ENCODE measurements at places on chromosomes 7 and 10.

DNA sequence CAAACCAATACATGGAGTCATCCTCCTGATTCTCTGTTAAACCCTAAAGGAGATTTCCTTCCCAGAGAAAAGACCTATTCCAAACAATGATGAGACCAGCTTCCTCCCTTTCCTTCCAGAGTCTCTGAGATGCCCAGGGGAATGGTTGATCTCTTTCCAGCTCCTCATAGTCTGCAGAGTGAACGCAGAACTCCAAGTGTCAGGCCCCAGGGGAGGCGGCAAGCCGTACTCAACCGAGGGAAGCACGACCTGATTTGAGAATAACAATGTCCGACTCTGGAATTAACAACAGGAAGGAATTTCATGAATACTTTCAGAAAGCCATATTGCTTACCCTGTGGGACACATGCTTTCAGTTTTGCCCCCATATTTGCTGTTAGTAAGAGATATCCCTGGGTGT, 241.7 kb upstream of the GLI3 start:
- DNase-seq = no peak

DNA sequence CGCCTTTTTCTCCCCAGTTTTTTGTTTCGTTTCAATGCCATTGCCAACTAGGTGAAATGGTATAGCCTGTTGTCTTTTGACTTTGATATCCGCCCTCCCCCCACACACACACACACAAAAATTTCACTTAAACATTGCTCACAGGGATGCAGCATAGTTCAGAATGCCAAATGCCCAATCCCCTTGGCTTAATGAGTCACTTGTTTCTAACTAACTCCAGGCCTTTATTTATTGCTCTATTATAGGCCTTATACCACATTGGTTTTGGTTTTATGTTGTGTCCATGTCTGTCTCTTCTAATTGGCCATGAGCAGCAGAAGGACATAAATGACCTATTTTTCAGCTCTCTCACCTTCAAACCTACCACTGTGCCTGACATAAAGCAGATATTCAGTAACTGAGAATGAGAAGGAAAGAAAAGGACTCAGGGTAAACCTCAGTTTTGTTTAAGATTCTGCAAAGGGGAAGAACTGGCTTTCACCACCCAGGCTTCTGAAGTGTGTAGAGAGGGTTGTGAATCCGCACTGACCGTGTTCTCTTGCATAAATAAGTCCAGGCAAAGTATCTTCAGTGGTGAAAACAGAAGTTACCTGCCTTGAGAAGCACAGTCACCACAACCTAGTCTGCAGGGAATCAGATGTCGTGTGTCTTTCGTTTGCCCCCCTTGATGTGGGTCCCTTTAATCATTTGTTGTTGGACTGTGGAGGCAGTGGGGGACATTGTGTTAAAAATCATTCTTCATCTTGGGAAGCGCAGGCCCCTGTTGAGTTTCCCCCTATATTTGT, 139.8 kb downstream of the CELF2 start:
- no peak for DNase-seq

- DNase-seq = no peak
These were observed 106.2 kb upstream of the SEMA3D start for GRCh38 chr7:85292908-85293576.

DNA sequence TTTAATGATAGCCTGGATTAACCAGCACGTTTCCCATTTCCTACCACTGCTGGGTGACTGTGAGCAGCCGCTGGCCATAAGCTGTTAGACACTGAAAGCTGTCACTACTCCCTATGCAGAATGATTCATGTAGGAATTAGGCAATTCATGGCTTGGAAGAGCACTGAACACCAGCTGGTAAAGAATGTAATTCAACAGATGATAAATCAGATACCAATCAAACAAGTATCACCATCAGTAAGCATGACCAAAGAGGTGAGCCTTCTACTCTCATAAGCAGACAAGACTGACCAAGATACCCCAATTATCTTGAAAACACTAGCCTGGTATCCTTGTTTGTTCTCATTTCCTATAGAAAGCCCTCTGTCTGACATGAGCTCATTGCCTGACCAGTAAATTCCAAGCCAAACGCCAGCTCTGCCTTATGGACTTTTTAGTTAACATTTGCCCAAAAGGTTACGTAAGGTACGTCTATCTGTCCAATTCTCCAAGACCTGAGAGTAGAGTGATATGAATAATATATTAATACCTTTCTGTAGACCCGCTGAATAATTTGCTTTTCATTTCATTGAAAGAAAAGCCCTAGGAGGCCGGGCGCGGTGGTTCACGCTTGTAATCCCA, 127.7 kb downstream of the ELMO1 start:
- DNase-seq = no peak

DNA sequence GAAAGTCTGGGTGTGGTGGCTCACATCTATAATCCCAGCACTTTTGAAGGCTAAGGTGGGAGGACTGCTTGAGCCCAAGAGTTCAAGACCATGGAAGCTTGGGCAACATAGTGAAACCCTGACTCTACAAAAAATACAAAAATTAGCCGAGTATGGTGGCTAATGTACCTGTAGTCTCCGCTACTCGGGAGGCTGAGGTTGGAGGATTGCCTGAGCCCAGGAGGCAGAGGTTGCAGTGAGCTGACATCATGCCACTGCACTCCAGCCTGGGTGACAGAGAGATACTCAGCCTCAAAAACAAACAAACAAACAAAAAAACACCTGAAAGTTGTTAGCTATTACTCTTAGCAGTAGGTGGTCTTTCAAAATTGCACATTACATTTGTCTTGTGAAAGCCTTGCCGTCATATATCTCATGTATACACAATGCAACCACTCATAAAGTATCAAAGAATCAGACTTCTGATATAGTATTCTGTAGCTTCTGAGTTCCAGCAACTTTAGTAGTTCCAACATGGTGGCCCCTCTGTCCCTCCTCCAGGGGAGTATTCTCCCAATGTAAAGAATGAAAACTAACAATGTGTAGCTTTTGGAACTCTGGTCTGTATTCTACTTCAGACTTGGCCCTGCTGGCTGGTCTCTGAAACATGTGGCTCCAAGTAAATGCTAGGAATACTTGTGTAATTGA, 101.5 kb downstream of the ZNF92 start:
- DNase-seq = no peak

GRCh38 chr7:47344171-47344955, 237.5 kb downstream of the TNS3 start:
- no peak for DNase-seq

GRCh38 chr7:157011333-157012112, 1.1 kb upstream of the MNX1 start:
- DNase-seq = peak; percentile 39

- no peak for DNase-seq
These were observed 52.9 kb downstream of the ELMO1 start for GRCh38 chr7:37395618-37396259.

DNA sequence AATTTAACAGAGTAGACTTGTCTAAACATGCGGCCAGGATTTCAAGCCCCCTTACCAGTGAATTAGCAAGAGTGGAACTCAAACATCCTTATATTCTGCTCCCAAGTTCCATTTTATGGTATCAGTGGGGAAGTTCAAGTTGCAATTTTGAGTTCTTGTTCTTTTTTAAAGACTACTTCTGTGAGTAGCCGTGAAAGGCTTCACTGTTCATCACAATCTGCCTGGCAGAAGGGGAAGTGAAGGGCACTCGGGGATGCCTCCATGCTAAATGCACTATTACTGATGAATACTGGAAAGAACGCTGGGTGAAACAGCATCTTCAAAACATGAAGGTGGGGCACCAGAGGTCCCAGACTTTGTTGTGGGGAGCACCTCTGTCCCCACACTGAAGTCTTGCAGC, 22.4 kb upstream of the FGL2 start:
- no peak for DNase-seq

- no peak for DNase-seq
These were observed 80.0 kb upstream of the COL1A2 start for GRCh38 chr7:94314413-94315410.

DNA sequence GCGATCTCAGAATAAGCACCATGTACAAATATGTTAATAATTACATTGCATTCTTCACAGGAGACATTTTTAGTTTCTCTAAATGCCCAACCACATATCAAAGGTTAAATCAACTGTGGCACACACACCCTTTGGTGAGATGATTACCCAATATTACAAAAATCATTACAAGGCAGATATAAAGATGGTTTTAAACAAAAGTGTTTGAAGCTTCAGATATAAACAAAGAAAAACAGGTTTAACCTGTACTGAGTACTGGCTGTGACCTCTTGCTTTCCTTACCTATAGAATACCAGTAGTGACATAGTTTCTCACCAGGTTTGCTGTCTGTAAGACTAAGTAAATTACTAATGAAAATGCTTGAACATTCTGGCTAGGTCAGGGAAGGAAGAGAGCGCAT, 360.0 kb upstream of the IGFBP3 start:
- no peak for DNase-seq

DNA sequence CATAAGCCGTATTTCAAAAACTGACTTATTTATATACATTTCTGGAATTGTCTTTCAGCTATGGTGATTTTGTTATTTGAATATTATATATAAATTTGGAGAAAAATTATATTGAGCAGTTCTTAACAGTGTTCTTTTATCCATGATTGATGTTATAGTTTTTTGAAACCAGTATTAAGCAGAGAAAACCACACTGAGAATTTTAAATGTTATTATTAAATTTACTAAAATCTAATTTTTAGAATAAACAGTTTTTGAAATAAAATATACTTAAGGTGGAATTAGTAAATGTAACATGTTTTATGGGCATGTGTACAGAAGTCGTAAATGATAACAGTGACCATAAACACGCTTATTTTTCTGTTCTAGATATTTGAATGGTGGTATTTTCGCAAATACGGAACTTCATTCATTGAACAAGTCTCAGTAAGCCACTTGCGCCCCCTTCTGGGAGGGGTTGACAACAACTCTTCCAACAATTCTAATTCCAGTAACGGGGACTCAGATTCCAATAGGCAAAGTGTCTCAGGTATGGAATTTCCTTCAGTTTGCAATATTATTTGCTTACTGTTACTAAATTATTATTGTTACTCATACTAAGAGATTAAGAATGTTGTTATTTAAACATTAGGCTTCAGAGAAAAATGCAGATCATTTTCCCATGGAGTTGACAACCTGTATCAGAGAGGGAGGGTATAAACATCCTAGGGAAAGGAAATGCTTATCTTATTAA, 166.1 kb downstream of the ST7 start:
- peak; percentile 80 for DNase-seq

DNA sequence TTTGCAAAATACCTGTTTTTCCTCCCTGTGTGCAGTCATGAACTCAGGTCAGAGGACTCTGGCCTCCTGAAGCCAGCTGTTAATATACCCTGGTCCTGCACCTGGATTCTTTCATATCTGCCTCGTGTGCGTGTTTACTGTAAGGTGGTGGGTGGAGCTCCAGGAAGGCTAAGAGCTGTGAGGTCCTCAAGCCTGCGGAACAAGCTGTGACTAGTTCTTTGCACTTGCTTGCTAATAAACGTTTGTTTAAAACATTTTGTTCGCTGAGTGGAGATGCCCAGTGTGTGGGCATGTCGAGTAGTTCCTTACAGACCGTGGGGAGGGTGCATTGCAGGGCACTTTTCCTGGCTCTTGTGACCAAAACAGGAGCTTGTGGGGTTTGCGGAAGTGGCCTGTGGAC, 139.0 kb downstream of the DOCK1 start:
- DNase-seq = no peak

DNA sequence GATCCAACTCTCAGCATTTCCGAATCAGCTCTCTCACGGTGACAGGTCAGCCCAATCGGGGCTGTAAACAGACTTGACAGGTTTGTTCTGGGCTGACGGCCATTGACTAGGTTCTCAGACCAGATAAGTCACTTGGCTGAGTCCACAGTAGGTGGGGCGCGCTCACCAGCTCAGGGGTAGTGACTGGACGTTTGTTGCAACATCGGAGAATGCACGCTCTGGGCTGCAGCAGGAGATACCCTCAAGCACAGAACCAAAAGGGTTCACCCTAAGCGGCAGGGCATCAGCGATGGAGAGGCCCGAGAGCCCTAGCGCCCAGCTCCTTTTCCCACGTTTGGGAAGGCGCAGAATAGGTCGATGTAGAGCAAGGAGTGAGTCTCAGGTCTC, 1.8 kb downstream of the KLLN start:
- DNase-seq = no peak

- DNase-seq = no peak
These were observed 224.5 kb downstream of the SEMA3A start for GRCh38 chr7:83970081-83970480.

- no peak for DNase-seq
These were observed 132.1 kb upstream of the BTBD16 start for GRCh38 chr10:122138831-122139625.

Measured in activated T-cell treated with anti-CD3 and anti-CD28 coated beads, Interleukin-2, amount 50 U/mL, for 24 hours (primary cell).